Stimulated activated CD4-positive, alpha-beta T cell treated with anti-CD3 and anti-CD28 coated beads, Interleukin-12 subunit alpha, Interleukin-12 subunit beta, amount 100 ng/mL, for 48 hours (primary cell): ENCODE measurements at places on chromosomes 7 and 10.

- DNase-seq = no peak
Measured at GRCh38 chr10:11007476-11008020, 10.1 kb upstream of the CELF2 start.

GRCh38 chr10:70528741-70529362, 50.3 kb downstream of the PALD1 start:
- DNase-seq = no peak

- DNase-seq = no peak
Measured at GRCh38 chr7:17946591-17946990, 6.3 kb upstream of the SNX13 start.

GRCh38 chr7:138581065-138581464, 120.1 kb downstream of the SVOPL start:
- DNase-seq = no peak

GRCh38 chr7:51639661-51640334, 323.2 kb upstream of the COBL start:
- DNase-seq = no peak

- DNase-seq = no peak
Measured at GRCh38 chr10:327889-328852, 192.9 kb downstream of the ZMYND11 start.

- no peak for DNase-seq
Measured at GRCh38 chr10:50931948-50932431, 46.6 kb upstream of the A1CF start.

GRCh38 chr10:119521443-119522204, 20.9 kb downstream of the RGS10 start:
- no peak for DNase-seq

- no peak for DNase-seq
Measured at GRCh38 chr10:73183667-73184281, 15.9 kb downstream of the FAM149B1 start.

GRCh38 chr10:35574924-35575352, 30.2 kb upstream of the GJD4 start:
- no peak for DNase-seq

DNA sequence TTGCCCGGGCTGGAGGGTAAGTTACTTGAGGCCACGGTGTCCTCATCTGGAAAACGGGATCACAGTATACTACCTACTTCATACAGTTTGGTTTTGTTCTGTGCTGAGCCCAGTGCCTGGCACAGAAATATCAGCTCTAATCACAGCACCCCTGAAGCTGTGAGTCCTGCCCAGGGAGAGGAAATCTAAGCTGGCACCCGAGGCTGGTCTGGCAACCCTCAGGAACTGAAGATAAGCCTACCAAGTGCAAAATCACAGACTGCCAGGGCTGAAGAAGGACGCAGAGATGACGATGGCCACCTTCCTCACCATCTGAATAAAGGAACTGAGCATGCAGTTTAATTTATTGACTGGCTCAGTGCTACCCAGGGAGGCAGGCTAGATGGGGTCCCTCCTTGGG, 7.7 kb upstream of the TMEM120A start:
- no peak for DNase-seq

GRCh38 chr7:106070567-106071254, 41.4 kb downstream of the SYPL1 start:
- DNase-seq = no peak

DNA sequence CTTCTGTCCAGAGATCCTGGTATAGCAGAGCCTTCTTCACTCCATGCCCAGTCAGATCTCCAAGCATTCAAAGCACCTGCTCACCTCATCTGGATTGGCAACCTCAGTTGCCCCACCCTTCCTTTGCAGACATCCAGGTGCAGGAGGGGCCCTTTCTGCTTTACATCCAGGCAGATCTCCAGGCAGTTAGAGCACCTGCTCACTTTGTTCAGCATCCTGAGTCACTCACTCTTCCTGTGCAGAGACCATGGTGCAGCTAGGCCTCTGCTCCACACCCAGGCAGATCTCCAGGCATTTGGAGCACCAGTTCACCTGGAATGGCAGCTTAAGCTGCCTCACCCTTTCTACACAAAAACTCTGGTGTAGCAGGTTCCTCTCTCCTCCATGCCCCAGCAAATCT, 153.1 kb downstream of the CDK14 start:
- DNase-seq = no peak

GRCh38 chr7:18402488-18403183, 92.9 kb upstream of the HDAC9 start:
- no peak for DNase-seq

DNA sequence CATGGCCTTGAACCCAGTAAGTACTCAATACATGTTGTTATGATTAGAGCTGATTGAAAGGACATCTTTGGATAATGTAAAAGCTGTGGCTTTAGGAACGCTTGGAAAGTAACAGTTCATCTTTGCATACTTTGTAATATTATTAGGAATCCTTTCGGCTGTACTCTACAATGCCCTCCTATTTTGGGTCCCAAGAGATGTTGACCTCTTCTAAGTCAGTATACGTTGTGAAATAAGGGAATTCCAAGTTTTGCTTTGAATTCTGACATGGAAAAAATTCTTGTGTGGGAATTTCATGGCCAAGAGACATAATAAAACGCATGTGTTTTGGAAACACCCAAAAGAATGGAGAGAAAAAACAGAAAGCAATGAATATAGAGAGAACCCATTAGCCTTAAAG, 7.7 kb downstream of the AGR3 start:
- DNase-seq = no peak

GRCh38 chr7:140902303-140902953, 22.3 kb downstream of the BRAF start:
- no peak for DNase-seq

- no peak for DNase-seq
Measured at GRCh38 chr10:14405076-14406065, 74.6 kb upstream of the FRMD4A start.

- DNase-seq = no peak
Measured at GRCh38 chr7:77391230-77391629, 24.9 kb downstream of the GSAP start.

- DNase-seq = no peak
Measured at GRCh38 chr7:35748371-35748770, 52.5 kb upstream of the SEPTIN7 start.

DNA sequence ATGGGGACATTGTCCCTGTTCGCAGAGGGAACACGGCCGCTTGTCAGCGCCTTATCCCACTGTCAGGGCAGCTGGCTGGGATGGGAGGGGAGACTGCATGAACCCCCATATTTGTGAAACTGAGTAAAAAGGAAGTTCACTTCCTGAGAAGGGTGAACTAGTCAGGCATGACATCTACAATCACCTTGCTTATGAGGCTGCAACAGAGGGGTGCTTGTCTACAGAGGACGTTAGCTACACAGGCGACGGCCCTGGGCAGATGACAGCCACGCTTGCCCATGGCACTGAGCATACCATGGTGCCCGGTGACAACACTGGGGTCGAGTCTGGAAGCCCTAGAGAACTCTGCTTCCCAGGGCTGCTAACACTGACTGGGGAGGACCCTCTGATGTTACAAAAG, 46.0 kb upstream of the KDM7A start:
- no peak for DNase-seq

DNA sequence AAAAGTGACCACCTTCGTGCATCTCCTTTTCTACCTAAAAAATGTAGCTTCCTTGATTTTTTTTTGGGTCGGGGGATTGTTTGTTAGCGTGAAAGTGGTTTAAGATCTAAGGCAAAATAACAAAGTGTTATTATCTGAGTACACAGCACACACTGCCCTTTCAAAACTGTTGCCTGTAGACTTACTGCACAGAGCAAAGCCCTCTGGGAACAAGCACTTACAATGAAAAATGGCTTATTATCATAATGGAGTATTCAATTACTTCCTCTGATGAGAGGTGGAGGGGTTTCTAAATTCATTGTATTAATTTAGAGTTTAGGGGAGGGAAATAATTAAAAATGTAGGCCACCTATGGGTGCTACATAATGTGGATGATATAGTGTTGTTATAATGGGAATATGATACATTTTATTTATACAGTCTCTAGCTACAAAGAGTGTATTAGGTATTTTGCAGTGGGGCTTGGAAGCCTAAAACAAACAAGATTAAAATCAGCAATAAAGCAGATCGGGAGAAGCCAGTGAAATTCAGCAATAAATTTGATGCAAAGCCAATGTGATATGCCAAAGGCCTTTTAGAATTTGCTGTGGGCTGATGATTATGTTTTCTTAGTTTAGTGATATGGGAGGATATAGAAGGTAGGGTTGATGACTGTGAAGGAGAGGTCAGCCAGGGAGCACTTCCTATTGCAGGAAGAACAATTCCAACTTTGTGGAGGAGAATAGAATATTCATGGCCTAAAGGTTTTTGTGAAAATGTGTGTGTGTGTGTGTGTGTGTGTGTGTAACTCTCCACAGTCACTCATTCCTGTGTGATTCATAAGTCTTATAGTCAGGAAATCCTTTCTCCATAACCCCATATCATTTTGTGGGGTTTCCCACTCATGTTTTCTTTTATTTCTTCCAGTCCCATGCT, 17.7 kb upstream of the EXOC4 start:
- DNase-seq = no peak

GRCh38 chr10:103653581-103654037, 160.1 kb downstream of the NEURL1 start:
- no peak for DNase-seq

DNA sequence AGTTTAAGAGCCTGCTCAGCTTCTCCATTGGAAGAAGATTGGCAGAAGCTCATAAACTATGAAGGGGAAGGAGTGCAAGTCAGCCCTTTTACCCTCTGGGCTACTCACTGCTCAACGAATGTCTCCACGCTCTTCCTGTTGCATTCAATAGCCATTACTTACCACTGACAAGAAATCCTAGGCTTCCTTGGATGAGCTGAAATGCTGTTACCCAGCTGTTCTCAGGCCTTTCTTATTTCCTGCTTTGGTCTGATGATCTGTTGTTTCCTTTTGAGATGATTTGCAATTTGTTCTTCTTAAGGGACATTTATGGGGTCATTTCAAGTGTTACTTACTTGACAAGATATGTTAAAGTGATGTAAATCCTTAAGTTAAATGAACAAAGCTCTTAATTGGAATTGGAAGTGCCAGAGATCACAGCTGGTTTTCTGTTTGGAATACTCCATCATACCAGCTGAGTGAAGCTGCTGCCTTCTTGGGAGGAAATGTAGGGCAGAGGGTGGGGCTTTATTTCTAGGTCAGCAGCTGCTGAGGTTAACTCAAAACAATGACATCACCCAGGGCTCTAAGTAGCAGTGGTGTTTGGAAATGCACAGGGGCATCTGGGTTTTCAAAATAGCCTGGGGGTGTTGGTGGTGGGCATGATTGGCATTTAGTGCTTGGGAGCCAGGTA, 170.0 kb downstream of the PRKCQ start:
- no peak for DNase-seq

GRCh38 chr10:89426230-89426868, 12.0 kb downstream of the IFIT5 start:
- no peak for DNase-seq

GRCh38 chr7:15463801-15464666, 97.8 kb downstream of the AGMO start:
- DNase-seq = no peak

- DNase-seq = no peak
Measured at GRCh38 chr7:28410628-28411531, 1.4 kb upstream of the CREB5 start.

DNA sequence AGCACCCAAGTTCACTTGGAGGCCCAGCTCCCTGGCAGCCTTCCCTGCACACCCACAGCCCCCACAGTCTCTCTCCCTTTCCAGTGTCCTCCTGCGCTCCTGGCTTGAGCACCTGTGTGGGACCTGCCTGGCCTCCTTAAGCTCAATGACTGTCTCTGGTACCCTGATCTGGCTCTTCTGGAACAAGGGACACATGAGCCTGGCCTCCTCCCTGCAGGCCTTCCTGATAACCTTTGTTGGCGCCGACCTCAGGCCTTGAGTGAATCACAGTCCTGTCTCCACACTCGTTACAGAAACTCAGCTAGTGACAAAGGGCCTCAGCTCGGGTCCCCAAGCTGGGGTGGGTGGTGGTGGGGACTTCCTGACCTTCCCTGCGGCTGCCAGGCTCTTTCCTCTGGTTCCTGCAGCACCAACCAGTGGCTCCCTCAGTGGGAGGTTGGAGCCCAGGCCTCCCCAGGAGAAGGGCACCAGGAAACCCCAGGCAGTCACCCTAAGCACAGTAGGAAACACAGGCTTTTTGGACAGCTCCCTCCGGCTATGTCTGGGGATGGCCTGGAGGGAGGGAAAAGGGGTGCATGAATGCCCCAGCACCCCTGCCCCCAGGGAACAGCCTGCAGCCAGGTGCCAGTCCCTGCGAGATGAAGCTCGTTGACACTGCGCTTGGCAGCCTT, 147.3 kb downstream of the SH3PXD2A start:
- no peak for DNase-seq

- DNase-seq = no peak
Measured at GRCh38 chr10:30997536-30998235, 34.0 kb downstream of the ZNF438 start.

DNA sequence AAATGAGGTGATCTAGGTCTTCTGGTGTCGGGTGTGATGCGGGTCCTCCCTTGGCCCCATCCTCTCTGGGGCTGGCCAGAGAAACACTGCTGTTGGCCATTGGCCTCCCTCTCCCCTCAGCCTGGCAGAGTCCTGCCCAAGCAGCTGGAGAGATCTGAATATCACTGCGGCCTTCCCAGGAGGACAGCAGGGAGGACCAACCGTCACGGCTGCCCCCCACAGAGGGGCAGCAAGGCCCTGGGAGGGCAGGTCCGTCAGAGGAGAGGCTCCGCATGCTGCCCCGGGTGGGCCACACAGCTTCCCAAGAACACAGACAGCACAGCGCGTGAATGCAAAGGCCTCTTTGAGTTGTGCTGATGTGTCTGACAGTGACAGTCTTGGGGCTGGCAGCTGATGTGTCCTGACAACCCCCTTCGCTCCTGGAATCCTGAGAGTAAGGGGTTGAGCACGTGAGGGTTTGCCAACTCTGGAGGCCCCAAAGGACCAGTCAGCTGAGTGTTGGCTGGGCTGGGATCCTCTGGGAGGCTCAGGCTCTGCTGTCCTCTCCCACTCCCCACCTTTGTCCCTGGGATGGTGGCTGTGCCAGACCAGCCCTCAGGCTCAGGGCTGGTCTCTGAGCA, 132.5 kb upstream of the UNC5B start:
- DNase-seq = no peak

DNA sequence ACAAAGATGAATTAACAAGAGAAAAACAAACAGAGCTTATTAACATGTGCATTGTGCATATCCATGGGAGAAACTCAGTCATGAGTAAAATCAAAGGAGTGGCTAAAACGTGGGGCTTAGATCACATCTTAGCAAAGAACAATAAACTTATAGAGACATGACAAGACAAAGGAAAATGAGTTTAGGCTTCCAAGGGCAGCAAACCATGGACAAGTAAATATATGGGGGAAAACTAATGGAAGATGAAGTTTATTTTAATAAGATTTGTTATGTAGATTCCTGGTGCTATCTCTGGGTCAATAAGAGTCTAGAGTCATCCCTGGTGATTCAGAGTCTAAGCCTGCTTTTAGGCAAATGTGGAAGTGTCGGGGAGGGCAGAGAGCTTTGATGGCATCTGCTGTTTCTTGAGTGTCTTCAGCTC, 87.2 kb upstream of the PLPP4 start:
- no peak for DNase-seq

DNA sequence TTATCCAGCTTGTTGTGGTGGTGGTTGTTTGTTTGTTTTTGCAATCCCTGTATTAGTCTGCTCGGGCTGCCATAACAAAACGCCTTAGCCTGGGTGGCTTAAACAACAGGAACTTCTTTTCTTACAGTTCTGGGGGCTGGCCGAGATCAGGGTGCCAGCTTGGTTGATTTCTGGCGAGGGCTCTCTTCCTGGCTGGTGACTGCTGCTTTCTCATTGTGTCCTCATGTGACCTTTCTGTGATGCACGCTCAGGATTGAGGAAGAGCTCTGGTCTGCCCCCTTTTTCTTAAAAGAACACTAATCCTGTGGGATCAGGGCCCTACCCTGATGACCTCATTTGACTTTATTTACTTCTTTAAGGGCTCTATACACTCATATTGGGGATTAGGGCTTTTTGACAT, 107.1 kb upstream of the NRP1 start:
- no peak for DNase-seq
